ENCODE measurements at places on chromosomes 7 and 10.

DNA sequence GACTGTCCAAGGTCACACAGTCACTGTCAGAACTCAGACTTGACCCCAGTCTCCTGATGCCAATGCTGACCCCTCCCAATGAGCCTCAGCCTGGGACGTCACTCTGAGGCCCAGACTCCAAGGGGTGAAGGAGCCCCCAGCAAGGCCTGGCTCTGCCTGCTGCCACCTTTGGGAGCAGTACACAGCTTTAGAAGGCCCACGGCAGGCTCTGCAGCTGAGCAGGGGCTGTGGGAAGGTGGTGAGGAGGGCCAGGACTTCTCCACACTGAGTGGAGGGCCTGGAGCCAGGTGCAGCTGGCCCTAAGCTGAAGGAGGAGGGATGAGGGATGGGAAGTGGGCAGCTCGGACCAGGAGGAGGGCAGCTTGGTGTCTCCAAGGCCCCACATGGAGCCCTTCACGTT lies 23.9 kb upstream of the ZMIZ1 start:
- no peak for DNase-seq

DNA sequence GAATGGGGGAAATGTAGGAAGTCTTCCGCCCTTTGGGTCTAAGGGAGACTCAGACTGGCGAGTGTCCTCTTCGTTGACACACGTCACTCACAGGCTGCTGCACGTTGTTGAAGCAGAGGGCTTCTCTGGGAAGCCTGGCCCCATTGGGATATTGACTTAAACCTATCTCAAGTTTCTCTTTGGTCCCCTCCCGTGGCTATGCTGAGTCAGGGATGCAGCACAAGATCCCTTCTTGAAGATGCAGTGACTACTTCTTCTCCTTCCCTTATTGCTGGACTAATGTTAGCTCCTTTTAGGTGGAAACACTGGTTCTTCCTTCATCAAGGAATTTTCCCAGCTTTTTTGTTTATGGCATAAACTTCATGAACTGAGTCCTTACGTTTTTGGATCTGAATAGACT lies 89.8 kb upstream of the CCDC71L start:
- no peak for DNase-seq

GRCh38 chr7:153576096-153576495 lies 476.1 kb upstream of the DPP6 start:
- no peak for DNase-seq

DNA sequence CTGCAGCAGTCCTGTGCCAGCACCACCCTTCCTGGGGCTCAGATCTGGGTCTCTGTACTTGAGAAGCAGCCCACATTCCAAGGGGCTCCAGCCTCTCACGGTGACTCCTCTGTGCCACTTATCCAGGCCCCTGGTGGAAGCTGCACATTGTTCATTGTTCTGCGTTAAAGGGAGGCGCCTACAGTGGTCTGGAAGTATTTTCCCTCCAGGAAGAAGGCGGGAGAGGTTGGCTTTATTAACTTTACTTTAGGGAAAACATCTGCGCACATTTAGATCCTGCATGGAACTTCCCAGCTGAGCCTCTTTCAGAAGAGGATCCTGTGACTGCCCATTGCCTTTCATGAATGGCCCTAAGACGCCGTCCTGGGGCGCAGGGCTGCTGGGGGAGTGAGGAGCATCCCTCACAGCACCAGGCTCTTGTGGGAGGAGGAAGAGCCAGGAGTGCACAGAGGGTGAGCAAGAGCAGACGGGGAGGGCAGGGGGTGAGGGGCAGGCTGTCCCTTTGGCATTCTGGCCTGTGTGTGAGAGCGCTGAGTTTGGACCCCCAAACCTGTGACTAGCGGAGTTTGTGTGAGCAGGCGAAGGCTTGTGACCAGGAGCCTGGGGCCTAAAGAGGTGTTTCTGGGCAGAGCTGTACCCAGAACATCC lies 98.6 kb upstream of the BTBD16 start:
- no peak for DNase-seq

GRCh38 chr10:64023926-64024470 lies 502.8 kb downstream of the REEP3 start:
- no peak for DNase-seq

- no peak for DNase-seq
Measured at GRCh38 chr10:6600224-6600987, 20.3 kb upstream of the PRKCQ start.

GRCh38 chr7:110898516-110898915 lies 192.4 kb upstream of the LRRN3 start:
- DNase-seq = no peak

DNA sequence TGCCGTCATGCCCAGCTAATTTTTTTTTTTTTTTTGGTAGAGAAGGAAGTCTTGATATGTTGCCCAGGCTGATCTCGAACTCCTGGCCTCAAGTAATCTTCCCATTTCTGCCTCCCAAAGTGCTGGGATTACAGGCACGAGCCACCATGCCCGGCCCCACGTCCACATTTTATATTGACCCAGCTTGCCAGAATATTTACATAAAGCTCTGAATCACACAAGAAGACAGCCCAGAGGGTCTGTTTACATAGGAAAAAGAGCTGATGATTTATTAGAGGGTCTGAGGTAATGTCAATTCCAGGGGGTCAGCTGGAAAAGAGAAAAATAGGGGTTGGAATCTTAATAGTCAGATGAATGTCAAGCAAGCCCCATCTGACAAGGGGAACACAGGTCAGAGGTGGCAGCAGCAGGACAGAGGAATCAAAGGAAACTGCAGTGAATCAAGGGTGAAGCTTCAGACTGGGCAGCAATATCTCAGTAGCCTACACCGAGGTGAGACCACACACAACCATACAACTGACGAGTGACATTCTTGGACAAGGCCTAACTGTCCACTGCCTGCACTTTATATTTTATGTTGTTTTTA lies 15.8 kb upstream of the SLF2 start:
- no peak for DNase-seq

- DNase-seq = no peak
Measured at GRCh38 chr10:61892961-61893360, 8.5 kb upstream of the ARID5B start.

DNA sequence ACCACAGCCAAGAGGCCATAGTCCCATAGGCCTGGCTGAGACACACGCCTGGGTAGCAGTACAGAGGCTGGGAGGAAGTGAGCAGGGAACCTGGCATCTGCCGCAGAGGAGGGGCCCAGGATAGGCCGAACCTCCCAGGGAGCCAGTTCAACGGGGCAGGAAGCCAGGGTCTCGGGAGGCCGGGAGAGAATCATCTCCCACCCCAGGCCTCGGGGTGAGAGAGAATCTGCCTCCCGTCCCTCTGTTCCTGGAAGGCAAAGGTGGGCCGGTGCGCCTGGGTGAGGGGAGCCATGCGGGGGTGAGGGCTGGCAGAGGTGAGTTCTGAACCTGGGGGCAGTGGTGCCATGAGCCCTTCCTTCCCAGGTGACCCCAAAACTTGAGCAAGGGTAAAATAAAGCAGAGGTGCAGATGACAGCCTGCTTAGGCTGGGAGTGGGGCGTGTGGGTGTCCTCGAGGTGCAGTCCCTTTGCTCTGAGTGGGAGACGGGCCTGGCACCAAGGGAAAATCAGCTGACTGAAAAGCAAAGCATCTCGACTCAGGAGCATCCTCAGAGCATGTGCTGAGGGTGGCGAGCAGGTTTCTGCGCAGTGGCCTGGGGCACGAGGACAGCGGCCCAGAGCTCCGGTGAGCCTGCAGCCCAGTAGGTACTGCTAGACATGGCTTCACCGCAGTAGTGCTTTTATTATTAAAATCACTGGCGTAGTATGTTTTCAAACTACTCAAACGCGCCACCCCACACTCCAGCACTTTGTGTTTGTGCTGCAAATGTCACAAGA lies 15.5 kb downstream of the AGAP3 start:
- DNase-seq = no peak

GRCh38 chr7:47351233-47352154 lies 230.4 kb downstream of the TNS3 start:
- DNase-seq = no peak

GRCh38 chr10:100628061-100628460 lies 92.3 kb downstream of the HIF1AN start:
- DNase-seq = no peak

- DNase-seq = no peak
Measured at GRCh38 chr7:39553436-39553835, 12.8 kb upstream of the YAE1 start.

- DNase-seq = no peak
Measured at GRCh38 chr10:49625411-49625810, 11.6 kb downstream of the CHAT start.

DNA sequence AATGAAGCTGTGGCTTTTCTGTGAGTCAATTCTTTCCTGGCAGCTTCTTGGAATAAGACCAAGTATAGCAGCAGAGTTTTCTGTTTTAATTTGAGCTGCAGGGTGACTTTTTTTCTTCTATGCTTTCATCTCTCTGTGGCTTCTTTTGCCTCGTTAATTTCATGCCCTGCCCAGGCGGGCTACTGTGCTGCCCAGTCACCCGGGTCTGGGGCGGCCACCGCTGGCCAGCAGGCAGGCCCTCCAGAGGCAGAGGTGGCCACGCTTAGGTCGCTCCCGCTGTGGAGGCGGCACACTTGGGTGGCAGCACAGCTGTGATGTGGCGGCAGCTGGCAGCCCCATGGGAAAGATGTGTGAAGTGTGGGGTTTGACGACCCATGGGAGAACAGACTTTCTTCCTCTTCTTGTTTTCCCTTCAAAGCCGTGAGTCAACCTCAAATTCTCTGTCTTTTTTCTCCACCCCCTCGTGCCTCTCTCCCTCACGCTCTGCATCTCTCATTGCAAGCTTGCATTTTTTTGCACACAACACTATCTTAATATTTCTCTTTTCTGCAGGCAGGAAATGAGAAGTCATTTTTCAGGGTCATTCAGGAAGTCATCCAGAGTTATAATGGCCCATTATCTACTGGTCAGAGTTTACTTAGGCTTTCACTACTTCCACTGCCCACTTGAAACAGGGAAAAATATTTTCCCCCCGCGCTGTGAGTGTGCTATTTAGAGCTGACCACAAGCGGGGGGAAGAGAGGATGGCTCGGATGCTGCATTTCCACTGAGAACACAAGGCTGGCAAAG lies 67.8 kb downstream of the EGFR start:
- no peak for DNase-seq

DNA sequence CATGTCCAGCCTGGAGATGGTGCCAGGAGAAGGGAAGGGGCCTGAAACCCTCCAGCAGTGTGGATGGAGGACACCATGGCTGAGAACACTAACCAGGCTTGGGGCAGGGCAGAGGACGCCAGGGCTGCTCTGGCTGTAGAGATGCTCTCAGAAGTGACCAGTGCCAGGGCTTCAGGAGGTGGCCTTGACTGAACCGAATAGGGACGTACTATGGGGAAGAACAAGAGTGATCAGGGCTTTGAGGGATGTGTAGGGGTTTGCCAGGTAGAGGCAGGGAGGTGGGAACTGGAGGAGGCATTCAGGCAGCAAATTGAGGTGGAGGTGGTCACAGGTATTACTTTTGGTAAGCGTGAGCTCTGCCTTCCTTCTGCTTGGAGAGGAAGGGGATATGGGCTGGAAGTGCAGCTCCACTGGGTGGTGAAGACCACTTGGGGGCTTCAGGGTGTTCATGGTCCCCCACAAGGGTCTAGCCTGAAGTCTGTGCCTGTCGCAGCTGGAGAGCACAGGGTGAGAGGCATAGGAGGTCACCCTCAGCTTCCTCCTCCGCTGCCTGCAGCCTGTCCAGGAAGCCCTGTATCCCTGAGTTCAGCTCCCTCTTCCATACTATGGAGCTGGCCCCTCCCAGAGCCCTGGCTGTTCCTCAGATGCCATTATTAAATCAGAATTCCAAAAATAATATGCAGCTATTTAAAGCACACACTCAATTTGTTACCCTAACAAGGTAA lies 27.8 kb downstream of the ADCY1 start:
- DNase-seq = no peak
